GM23248 (cell line): ENCODE measurements at places on chromosomes 2 and 18. TPM values are rescaled to one million over a fixed set of nuclear protein-coding genes. Genes with fewer than 3 reads are reported as not detected.
A peak's percentile ranks its signal among the peaks of the same experiment; 100 is the strongest.

The SMC6 gene
- 21.4 and 22.0 TPM in 2 replicates for total RNA-seq

The NTSR2 gene
- not detected in 2 replicates for total RNA-seq

The YPEL5 gene
- total RNA-seq: 93.6 and 101 TPM in 2 replicates

DNA sequence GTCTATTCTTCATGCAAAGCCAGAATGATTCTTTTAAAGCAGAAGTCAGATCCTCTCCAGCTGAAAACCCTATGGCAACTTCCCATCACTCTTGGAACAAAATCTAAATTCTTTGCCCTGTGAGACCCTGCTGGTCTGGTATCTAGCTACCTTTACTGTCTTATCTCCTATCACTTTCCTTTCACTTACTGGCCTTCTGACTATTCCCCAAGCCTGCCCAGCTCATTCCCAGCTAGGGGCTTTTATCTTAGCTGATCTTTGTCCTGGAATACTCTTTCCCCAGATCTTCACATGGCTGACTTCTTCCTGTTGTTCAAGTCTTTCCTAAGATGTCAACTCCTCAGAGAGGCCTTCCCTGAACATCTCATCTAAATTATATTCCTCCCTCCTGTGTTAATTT, 63.6 kb downstream of the GREB1L start:
- no peak for DNase-seq

DNA sequence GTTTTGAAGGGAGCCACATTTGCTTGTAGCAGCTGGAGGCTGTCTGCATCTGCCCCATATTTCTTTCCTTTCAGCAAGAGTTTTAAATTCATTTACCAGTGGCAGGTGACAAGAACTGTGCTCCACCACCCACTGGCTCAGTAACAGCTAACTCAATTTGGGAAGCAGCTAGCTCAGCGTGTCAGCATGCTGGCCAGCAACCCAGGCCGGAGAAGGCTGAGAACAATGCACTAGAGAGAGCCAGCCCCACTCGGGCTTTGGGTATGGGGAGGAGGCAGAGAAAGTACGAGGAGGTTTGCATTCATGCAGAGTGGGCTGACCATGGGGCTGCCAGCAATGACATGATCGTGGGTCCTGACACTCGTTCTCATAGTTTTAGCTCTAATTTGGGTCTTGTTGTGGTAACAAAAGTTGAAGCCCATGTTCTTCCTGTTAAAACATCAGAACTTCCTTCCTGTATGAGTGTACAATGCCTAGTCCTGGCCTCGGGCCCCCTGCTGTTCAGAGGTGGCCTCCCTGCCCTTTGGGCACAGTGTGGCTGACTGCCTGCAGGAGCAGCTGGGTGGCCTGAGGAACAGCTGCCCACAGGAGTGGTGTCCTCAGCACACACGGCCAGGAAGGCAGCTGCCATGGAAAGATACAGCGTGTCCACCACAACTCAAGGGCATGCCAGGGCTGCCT, 23.0 kb downstream of the CDC42EP3 start:
- peak; percentile 59 for DNase-seq

GRCh38 chr18:2641638-2642037, 13.9 kb upstream of the SMCHD1 start:
- peak; percentile 37 for DNase-seq

DNA sequence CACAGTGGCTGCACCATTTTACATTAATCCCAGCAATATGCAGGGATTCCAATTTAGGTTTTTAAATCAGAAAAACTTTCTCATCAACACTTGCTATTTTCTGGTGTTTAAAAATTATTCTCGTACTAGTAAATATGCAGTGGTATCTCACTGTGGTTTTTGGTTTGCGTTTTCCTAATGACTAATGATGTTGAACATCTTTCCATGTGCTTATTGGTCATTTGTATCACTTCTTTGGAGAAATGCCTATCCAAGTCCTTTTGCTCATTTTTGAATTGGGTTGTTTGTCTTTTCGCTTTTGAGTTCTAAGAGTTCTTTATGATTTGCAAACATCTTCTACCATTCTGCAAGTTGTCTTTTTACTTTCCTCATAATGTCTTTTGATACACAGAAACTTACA, 62.1 kb upstream of the TCF7L1 start:
- DNase-seq: peak; percentile 55

DNA sequence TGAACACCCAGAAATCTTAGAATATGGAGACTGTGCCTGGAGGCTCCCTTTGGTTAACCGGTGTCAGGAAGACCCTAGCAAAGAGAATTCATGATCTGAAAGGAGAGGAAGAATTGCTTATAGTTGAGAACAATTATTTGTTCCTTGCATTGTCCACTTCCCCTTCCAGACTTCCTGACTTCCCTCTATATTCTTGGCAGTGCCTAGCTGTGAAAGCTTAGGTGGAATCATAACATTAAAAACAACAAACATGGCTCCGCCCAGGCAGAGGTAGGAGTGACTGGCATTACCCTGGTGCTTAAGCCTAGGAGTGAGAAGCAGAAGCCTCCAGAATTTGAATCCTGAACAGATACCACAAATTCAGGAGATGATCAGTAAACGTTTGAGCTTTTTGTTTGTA, 1.9 kb downstream of the TTL start:
- DNase-seq: no peak

DNA sequence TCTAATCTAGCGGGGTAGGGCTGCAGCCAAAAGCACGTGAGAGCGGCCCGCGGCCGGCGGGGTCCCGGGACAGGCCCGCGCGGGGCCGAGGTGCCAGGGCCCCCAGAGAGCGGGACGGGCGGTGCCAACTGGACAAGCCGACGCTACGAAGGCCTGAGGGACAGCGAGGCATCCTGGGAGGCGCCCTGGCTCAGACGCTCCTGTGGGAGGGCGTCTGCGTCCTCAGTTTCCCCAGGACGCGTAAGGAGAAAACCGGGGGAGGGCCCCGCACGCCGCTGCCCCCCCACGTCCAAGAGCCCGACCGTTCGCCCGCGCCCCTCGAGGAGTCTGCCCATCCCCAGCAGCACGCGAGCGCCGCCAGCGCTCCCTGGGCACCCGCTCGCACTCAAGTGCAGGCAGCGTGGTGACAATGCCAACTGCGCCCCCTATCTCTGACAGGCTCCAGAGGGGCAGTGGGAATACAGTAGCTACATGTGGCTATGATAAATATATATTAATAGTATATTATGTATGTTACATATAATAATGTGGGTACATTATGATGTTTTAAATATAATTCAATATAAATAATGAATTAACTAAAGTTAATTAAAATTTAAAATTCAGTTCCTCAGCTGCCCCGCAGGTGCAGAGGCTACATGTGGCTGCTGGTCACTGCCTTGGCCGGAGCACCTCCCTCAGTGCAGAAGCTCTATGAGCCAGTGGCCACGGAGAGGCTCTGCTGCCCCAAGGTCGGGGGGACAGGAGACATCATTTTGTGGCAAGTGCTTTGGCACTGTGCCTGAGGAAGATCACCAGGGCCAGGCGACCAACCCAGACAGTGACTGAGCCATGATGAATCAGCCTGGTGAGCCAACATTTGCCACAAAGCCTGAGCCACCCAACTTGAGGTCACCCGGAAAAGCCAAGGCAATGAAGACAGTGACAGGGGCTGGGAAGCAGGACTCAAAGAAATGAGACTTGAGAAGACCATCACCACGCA, 5.5 kb upstream of the SFT2D3 start:
- peak; percentile 71 for DNase-seq

GRCh38 chr2:225894236-225894980, 494.9 kb downstream of the NYAP2 start:
- peak; percentile 84 for DNase-seq

The FEV gene
- total RNA-seq: not detected in 2 replicates

The PRSS56 gene
- total RNA-seq: not detected in 2 replicates

- DNase-seq: no peak
Observed at GRCh38 chr2:239137165-239137897, 263.5 kb downstream of the HDAC4 start.

The ALPP gene
- not detected in 2 replicates for total RNA-seq

The C2orf66 gene
- not detected in 2 replicates for total RNA-seq

DNA sequence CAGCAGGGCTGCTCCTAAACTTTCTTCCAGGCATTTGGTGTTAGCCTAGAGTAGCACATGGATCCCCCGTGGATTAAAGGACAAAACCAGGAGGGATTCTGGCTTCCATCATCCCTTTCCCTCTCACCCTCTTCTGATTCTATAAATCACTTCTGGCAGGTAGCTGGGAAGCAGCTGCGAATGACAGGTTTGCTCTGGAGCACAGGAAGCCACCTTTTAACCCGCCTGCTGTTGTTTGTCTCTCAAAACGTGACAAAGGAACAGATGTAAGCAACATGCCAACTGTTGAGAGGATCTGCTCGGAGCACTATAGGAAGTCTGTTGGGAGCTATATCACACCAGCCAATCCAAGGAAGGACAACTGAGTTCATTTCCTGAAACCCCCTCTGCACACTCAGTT, 101.9 kb downstream of the ACTR2 start:
- no peak for DNase-seq

The NAT8 gene
- total RNA-seq: not detected in 2 replicates

The IL36RN gene
- total RNA-seq: not detected in 2 replicates

DNA sequence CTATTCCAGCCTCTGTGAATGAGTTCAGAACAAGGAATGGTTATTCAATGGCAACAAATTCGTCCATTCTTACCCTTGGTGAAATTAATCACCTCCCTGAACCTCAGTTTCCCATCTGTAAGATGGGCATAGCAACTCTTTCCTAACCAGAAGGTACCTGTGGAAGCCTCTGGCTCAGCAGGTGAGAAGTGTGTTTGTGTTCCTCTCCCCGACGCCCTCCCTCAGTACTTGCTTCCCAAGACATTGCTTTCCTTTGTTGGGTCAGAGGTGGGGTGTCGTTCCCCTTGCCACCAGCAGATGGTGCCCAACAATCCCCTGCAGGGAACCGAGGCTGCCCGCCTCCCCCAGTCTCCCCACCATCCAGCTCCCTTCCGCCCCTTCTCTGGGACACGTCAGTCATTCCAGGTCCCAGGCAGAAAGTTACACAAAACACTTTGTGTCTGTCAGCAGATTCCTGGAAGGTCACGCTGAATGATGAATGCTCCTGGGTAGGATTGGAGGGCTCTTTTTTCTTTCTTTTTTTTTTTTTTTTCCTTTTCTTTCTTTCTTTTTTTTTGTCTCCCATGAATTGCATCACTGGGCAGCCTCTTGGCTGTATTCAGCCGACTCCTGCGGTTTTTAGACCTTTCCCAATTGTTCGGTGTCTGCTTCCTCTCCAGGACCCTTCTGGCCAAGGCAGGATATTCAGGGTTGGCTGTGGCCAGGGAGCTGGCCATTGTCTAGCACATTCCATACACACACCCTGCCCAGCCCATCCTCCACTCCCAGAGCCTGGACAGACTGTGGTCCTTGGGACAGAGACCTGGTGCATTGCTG, 117.3 kb downstream of the LPIN1 start:
- DNase-seq: peak; percentile 89

DNA sequence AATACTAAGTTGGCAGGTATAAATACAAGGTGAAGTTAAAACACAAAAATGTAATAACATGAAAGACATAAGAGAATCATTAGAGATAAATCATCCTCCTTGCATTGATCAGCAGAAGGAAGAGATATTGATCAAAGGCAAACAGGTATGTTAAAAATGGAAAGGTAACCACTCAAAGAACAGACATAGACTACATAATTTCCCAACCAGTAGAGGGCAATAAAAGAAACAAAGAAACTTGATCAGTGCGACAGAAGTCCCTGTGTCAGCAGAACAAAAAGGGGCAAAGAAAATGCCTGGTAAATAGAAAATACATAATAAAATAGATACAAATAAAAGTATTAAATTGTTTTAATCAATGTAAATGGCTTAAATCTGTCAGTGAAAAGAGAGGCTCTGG, 53.6 kb downstream of the FAM228A start:
- peak; percentile 29 for DNase-seq

GRCh38 chr2:69138793-69139459, 125.9 kb downstream of the ANTXR1 start:
- DNase-seq: peak; percentile 92

The NT5DC4 gene
- not detected in 2 replicates for total RNA-seq

GRCh38 chr18:55607773-55608172, 19.8 kb upstream of the TCF4 start:
- DNase-seq: no peak
